ENCODE measurements at places on chromosomes 12 and 14. TPM values are rescaled to one million over a fixed set of nuclear protein-coding genes. Genes with fewer than 3 reads are reported as not detected.

Gene MYF5
- total RNA-seq, result not detected

Gene WNT1
- not detected for total RNA-seq

Gene CCDC88C
- 12.5 TPM for total RNA-seq

Gene KRT74
- not detected for total RNA-seq

Gene ATF7
- 7.1 TPM for total RNA-seq

Gene POLR3B
- 17.2 TPM for total RNA-seq

Gene LBHD2
- not detected for total RNA-seq

Gene FAM186B
- not detected for total RNA-seq

Gene MYH7
- 0.25 TPM for total RNA-seq

Gene DTX1
- total RNA-seq, result 34.9 TPM

Gene TBPL2
- total RNA-seq, result not detected

Gene SLC38A2
- 162 TPM for total RNA-seq

Gene REP15
- total RNA-seq, result 1.7 TPM

Gene OVCH1
- 0.25 TPM for total RNA-seq

Gene CBLN3
- total RNA-seq, result 0.25 TPM

Gene GPR162
- total RNA-seq, result 52.6 TPM

Gene CCDC177
- total RNA-seq, result 4.2 TPM

Gene KRT81
- total RNA-seq, result not detected

Gene TMEM63C
- total RNA-seq, result 11.1 TPM

Gene CAPZA3
- total RNA-seq, result not detected

Gene RNASE7
- total RNA-seq, result not detected

Gene TMX1
- total RNA-seq, result 16.2 TPM

Gene CIROP
- total RNA-seq, result not detected

Gene KRT77
- total RNA-seq, result under 0.01 TPM

Gene SLCO1B1
- total RNA-seq, result not detected

Gene SLC17A8
- 2.0 TPM for total RNA-seq

Gene ENO2
- 164 TPM for total RNA-seq

Measured in temporal lobe (tissue), 4 donors.